ENCODE measurements at places on chromosomes 11 and 22.
A peak's percentile ranks its signal among the peaks of the same experiment; 100 is the strongest.

DNA sequence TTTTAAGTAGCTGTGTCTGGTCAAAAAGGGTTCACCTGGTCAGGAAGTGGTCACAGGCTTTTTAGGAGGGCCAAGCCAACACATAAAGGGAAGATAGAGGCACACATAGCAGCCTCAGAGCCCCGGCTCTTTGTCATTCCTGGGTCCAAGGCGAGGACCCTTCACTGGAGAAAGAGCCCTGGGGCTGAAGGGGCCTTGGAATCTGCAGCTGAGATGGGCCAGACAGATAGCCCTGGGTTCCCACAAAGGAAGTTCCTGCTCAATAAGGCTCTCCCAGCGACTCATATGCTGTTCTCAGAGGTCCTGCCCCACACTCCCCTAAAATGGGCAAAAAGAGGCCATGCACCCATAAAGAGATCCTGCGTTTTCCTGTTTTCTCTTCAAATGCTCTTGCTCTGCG, 77.7 kb downstream of the LINC01488 start:
- no peak for DNase-seq

DNA sequence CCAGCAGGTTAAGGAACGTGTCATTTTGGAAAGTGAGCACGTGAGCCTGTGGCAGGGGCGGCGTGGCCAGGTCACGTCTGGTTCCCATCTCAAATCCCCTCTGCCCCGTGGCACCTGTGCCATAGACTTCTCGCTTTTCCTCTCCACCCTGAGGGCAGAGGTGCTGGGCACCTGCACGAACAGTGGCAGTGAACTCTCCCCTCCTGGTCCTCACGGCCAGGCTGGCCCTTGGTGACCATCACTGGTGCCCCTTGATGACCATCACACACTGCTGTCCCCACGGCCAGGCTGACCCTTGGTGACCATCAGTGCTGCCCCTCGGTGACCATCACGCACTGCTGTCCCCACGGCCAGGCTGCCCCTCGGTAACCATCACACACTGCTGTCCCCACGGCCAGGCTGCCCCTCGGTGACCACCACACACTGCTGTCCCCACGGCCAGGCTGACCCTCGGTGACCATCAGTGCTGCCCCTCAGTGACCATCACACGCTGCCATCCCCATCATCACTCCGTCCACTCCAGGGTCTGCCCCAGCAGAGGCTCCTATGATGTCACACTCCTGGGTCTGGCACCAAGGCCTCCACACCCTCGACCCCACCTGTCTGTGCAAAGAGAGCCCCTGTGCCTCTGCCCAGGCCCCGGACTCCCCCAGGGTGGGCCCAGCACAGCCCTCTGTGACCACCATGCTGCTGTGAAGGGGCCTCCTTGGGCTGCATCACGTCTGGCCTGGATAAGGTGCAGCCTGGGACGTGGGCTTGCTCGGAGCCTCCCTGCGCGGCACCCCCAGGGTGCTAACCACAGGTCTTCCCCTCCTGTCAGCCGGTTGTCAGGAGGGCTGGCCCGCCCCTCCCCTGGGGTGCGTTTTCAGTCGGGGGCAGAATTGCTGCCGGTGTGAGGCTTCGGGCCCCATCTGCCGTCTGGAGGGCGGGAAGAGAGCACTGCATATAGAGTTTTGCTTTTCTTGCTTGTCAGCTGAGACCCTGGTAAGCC, 738.6 kb downstream of the BRD1 start:
- no peak for DNase-seq

- peak; percentile 44 for DNase-seq
These were observed 1.7 kb downstream of the SMTN start for GRCh38 chr22:31082606-31083376.

- no peak for DNase-seq
These were observed at the start of gene APLNR for GRCh38 chr11:57237204-57237681. Gene APLNR, minus strand, starts transcription at chr11:57237250. Its CDS starts 246 bp downstream, at chr11:57237004.

- DNase-seq: no peak
These were observed 72.0 kb downstream of the CD44 start for GRCh38 chr11:35210876-35211546.

DNA sequence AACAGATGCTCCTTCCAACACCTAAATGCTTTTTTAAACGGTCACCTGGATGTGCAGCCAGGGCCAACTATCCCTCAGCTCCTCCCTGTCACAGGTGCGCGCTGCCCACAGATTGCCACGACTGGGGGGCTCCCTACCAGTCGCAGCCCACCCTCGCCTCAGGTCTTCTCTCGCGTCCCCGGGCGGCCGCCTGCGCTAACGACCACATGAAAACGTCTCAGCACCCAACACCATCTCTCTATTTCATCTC, 469 bp downstream of the ZBED5 start:
- no peak for DNase-seq

DNA sequence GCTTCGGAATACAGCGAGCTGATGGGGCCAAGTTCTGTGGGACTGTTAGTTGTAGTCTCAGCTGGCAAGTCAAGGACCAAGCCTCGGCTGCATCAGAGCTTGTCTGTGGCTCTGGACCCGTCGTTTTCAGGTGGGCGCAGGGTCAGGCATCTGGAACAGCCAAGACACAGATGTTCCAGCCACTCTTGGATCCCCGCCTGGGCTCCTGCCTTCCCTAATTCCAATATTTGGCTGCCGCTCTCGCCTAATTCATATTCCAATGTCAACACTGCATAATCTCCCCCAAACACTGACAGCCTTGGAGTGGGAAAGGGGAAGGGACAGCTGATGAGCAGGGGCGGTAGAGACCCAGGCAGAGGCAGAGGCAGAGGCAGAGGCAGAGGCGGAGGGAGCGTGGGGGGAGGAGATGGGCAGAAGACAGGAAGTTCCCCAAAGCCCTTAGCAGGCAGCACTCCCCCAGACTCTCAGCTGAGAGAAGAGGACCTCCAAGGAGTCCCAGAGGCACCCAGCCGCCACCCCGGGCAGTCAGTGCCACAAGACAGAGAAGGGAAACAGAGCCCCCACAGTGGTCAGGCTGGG, 49.6 kb upstream of the SLC35C1 start:
- no peak for DNase-seq

GRCh38 chr11:121474680-121475079, 21.9 kb upstream of the SORL1-AS1 start:
- DNase-seq: no peak

DNA sequence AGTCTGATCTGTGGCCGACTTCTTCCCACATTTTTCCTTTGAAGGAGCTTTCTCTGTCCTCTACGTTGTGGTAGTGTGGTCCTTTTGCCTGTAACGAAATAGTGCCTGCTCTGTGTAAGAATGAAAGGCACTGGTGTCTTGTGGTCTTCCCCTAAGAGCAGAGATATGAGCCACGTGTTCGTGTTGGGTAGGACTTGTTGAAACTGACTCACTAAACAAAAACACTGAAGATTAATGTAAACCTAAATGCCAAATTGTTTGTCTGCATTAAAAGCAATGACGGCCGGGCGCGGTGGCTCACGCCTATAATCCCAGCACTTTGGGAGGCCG, 10.1 kb upstream of the RPS3 start:
- no peak for DNase-seq

Measured in stimulated activated CD4-positive, alpha-beta T cell treated with anti-CD3 and anti-CD28 coated beads, Interleukin-15, amount 100 ng/mL, for 1 hour (primary cell).